IMR-90 (cell line): ENCODE measurements at places on chromosomes 5 and 9.

GRCh38 chr5:53488195-53488722 lies 7.8 kb downstream of the FST start:
- DNase-seq: peak; percentile 20

DNA sequence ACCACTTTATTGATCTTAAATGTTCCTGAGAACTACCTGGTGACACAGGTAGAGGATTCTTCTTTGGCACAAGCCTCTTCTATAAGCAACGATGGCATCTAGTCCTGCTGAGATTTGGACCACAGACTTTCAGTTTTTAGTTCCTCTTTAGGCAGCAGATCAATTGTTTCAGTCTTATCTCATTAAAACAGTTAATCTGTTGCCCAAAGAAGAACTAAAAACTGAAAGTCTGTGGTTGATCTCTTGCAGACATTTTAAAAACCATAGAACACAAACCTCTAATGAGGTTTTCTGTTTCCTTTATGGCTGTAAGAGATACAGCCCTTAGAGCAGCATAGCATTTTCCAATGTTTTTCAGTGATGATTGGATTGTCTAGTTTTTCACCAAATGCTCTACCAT lies 480.9 kb downstream of the MTRR start:
- no peak for DNase-seq

- no peak for DNase-seq
Observed at GRCh38 chr5:151697452-151697851, 10.7 kb upstream of the SPARC start.

- DNase-seq: no peak
Observed at GRCh38 chr5:150625831-150626746, 14.4 kb upstream of the SYNPO start.

DNA sequence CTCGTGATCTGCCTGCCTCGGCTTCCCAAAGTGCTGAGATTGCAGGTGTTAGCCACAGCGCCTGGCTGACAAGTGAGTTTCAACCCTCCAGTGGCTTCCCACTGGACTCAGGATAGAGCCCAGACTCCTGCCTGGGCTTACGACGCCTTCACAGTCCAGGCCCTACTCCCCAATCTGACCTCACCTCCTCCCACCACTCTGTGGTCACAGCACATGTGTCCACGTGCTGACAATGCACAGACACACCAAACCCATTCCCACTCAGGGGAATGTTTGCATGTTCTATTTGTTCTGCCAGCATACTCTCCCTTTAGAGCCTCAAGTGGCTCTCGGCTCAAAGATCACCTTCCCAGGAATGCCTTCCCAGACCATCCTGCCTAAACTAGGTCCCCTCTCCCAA lies 31.1 kb upstream of the TRIM14 start:
- DNase-seq: no peak
